ENCODE measurements at places on chromosomes 6 and 20.

DNA sequence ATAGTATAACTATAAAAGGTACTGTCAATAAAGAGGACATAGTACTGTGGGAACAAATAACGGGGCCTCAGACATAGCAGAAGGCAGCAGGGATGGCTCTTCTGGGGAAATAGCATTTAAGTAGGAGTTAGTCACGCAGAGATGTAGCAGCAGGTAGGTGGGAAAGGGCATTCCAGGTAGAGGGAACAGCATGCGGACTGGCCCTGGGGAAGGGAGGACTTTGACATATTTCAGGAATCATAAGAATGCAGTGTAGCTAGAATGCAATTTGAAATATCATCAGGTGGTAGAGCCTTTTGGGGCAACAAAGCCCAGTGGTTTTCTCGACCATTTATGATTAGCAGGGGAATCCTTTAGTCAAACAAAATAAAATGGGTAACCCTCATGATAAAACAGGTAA is 191.1 kb downstream of the SLC24A3 start:
- no peak for DNase-seq

DNA sequence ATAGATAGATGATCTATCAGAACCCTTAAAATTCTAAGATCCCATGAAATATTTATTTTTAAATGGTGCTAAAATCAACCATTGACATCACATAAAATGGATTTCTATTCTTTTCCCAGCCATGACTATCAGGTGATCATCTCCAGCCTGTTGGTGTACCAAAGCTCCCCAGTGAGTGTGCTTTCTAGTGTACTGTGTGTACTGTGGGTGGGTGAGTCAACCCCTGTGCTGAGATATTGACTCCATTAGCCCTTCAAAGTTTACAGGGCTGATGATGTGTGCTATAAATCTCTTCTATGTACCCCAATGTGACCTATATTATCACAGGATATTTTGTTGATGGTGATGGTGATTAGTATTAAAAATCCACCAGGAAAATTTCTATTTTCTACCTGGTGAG is 344.6 kb downstream of the MMUT start:
- DNase-seq: no peak

- no peak for DNase-seq
These were observed 37.9 kb downstream of the NEDD9 start for GRCh38 chr6:11194356-11195218.

GRCh38 chr6:2346078-2346477 is 100.7 kb upstream of the GMDS start:
- DNase-seq: no peak

GRCh38 chr6:10644225-10644624 is 50.2 kb downstream of the C6orf52 start:
- DNase-seq: no peak
